Osteoblast (primary cell): ENCODE measurements at places on chromosomes 4 and X. TPM values are rescaled to one million over a fixed set of nuclear protein-coding genes. Genes with fewer than 3 reads are reported as not detected.

Gene SH2D1A
- not detected in 2 replicates for total RNA-seq

Gene TENM3
- 59.0 and 68.4 TPM in 2 replicates for total RNA-seq

Gene ESX1
- total RNA-seq = not detected in 2 replicates

Gene IKBKG
- 16.8 and 18.5 TPM in 2 replicates for total RNA-seq

Gene IGSF1
- total RNA-seq = 0.29 and 1.1 TPM in 2 replicates

Gene SMIM14
- 61.5 and 68.7 TPM in 2 replicates for total RNA-seq

Gene ACOX3
- total RNA-seq = 24.2 and 29.2 TPM in 2 replicates
